ENCODE measurements at places on chromosomes 12 and 14.

- no peak for DNase-seq
Observed at GRCh38 chr12:79614730-79615129, 76.0 kb downstream of the PAWR start.

DNA sequence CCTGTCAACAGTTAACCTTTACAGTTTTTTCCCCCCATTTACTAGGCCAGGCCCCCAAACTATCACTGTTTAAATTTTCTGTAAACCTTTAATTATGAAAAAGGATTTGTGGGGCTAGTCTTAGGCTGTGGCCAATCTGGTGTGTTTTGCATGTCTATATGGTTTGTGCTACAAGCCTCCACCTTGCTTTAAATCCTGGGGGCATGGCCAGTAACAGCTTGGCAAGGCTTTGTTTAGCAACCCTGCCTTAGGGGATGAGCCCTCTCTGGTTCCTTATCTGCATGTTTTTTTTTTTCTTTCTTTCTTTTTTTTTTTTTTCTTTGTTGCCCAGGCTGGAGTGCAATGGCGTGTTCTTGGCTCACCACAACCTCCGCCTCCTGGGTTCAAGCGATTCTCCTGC is 102.7 kb downstream of the KCNMB4 start:
- DNase-seq, result no peak

DNA sequence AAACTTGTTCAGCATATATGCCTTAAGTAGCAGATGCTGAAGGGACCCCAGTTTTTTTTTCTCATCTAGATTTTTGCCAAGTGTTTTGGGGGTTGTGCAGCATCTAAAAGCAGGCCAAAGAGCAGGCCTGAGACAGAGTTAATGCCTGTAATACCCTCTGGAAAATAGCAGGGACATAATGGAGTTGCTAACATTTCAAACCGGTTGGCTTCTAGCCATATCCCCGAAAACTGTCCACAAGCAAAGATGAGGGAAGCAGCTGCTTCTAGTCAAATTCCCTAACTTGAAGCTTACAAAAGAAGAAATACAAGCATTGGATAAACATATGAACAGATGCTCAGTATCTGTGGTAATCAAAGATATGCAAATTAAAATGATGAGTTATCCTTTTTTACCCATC is 52.1 kb upstream of the AEBP2 start:
- DNase-seq, result no peak

- DNase-seq, result no peak
Observed at GRCh38 chr12:2094597-2094996, 41.8 kb downstream of the CACNA1C start.

DNA sequence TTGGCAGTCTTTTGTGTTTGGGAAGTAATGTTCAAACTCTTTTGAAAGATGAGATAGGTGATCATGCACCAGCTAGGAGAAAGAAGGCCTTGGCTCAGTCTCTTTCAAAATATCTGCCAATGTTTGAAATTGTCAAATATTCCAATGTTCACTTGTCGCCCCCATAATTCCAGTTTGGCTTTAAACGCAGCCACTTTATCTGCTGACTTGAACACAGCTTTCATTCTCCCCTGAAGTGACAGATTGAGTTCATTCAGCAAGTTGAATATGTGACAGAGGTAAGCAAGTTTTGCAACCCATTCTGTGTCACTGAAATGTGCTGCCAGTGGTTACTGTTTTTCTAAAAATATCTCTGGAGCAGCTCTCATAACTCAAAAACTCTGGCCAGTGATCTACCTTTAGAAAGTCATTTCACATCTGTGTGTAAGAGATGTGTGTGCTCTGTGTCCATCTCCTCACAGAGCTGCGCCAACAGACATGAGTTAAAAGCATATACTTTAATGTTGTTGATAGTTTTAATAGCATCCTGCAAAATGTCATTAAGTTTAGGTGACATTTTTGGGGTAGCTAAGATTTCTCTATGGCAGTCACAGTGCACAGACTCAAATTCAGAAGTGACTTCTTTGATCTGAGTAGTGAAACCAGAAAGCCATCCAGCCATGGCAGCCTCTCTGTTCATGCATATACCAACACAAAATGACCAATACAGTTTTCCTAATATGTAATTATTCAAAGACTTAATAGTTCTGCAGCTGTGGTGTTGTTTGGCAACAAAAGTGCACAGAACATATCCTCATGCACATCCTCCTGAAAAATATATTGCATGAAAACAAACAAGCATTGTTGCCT is 614.3 kb upstream of the MIS18BP1 start:
- DNase-seq, result no peak

Measured in activated naive CD4-positive, alpha-beta T cell (primary cell).